ENCODE measurements at places on chromosomes 4 and X.

GRCh38 chr4:6229095-6229494, 28.7 kb upstream of the JAKMIP1 start:
- peak; percentile 52 for DNase-seq

DNA sequence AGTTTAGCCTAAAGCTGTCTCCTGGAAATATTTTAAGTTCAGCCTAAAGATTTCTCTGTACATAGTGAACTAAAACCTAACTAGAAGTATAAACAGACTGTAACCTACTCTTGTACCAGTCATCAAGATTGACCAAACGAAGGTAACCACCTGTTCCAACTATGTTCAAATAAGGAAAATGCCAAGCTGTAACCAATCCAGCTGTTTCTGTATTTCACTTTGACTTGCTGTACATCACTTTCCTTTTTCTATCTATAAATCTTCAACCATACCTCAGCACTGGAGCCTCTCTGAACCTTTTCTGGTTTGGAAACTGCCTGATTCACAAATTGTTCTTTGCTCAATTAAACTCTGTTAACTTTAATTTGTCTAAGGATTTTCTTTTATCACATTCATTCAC, 3.1 kb upstream of the CYSLTR1 start:
- DNase-seq = no peak

- DNase-seq = peak; percentile 66
These were observed 433 bp downstream of the MMAA start for GRCh38 chr4:145619639-145619996.

DNA sequence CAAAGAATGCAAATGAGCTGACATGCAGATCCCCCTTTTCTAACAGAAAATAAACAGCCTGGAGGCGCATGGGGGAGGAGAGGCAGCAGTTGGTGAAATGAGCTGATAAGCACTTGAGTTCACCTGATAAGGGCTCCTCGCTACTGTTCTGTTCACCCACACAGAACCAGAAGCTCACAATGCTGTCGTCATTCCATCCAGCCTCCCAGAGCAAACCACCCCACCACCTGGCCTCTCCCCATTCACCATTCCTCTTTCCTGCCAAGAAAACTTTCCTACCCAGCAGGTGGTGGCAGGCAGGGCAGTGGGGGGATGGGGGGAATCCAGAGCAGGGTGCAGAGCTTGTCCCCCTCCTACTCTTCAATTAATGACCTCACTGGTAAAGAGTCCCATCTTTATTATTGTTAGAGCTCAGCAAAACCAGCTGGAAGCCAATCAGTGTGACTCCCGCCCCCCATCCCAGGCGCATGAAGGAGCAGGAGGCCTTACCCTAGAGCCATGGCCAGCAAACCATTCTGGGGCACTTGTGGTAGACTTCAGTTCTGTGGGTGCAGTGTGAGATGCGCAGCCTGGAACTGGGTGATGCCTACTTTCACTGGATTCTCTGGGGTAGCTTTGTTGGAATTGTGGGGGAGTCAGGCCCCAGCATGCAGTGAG, 350.3 kb downstream of the ZIC3 start:
- DNase-seq = no peak

GRCh38 chr4:167452922-167453430, 218.7 kb upstream of the SPOCK3 start:
- DNase-seq = no peak

- DNase-seq = peak; percentile 48
These were observed 33.1 kb downstream of the FTHL17 start for GRCh38 chrX:31038575-31039326.

DNA sequence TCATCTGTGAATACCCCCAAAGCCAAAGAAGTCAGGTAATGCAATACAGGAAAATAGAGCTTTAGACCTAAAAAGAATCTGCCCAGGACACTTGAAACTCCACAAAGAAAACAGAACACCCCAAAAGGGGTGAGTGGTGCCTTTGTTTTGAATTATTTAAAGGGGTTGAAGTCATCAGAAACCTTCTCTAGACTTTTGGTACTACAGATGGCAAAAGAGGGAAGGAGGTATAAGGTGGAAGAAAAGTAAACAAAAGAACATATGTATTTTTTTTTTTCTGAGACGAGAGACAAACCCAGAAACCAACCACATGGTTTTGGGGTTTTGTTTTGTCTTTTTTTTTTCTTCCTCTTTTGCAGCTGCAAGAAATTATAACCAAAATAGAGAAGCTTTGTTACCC, 1477.8 kb downstream of the C4orf33 start:
- DNase-seq = no peak

GRCh38 chr4:167897116-167897515, 195.2 kb upstream of the ANXA10 start:
- DNase-seq = no peak

- DNase-seq = no peak
These were observed 222.6 kb downstream of the ENOX2 start for GRCh38 chrX:130680164-130681035.

DNA sequence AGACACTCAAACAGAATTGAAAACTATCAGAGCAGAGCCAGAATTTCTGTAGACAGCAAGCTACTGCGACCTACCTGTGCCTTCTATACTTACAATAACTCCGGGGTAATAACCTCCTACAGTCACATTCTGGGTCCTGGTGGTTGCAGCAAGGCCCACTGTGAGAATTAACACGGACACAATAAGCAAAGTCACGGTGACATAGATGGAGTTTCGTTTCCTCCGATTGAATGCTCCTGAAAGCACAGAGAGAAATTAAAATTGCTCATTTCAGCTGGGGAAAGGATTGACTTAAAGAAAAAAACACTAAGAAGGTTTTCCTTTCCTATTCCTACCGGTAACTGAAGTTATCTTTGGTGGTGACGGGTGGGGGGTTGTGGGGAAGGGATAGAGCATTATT, 7.0 kb downstream of the TMEM255A start:
- no peak for DNase-seq

DNA sequence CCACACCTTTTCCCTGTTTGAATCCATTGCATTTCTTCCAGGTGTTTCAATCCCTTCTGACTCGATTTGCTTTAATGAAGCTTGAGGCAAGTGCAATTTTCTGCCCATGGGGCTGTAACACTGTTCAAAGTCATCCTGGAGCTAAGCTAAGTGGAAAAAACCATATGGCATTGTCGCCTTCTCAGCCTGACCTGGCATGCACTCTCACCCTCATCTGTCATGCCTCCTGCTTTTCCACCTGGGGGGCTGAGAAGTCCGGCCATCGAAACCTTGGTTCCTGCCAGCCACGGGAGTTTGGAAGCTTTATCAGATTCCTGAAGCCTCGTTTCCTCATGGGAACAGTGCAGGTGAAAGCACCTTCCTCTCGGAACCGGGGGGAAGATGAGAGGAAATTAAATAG, 38.2 kb downstream of the WFS1 start:
- DNase-seq = no peak

DNA sequence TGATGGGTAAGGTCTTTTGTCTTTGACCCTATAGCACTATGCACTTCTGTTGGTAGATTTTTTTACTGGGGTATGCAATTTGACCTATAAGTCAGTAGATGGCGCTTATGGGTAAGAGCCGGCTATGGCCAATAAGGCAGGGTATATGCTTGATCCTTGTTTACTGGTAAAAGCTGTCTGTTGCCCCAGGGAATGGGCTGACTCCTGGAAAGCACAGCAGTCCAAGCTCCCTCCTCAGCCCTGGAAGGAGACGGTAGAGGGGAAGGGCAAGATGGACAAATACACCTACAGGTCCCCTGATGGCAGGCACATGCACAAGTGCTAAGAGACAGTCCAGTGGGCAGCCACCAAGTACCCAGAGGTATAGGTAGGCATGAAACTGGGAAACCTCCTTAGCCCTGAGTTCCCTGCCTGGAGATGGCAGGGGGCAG, 63.7 kb downstream of the ADAMTS3 start:
- DNase-seq = peak; percentile 28

- DNase-seq = no peak
These were observed 36.4 kb upstream of the OGT start for GRCh38 chrX:71496476-71496875.

DNA sequence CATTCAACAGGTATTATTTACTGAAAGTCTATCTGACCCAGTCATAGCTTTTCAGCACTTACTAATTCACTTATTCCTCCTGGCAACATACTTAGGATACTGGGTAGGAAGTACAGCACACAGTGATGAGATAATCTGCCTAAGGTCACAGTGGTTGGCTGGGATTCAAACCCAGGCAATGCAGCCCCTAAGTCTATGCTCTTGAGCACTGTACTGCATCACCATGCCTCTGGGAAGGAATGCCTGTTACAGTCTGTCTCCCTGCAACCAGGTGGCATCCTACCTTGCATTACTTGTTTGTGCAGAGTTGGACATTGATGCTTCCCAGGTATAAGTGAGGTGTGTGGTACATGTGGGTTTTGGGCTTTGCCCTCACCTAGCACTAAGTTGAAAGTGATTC, 21.5 kb upstream of the LRAT start:
- no peak for DNase-seq

- no peak for DNase-seq
These were observed 1.5 kb downstream of the EREG start for GRCh38 chr4:74366367-74366911.

DNA sequence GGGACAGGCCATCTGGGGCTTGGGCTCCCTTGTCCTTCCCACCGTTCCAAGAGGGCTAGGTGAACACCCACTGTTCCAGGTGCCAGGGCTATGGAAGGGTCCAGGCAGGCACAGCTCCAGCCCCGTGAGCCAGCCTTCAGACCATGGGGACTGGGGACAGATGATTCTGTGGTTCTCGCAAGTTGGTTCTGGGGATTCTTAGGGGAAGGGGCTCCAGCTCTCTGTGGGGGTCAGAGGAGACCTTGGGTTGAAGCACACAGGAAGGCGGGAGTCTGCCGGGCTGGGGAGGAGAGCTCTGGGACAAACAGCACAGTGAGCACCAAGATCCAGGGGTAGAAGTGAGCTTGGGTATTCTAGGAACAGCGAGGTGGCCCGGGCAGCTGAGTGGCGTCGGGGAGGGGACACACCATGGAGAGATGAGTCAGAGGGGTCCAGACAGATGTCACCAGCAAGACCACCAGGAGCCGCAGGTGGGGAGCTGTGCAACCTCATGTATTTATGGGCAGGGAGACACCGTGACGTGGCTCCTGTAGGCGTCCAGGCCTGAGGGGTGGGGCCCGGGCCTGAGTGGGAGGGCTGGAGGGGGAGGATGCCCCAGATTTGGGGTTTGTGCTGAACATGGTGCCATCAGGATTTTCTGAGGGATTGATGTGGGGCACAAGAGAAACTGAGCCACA, 48.8 kb upstream of the HMX1 start:
- DNase-seq = no peak

DNA sequence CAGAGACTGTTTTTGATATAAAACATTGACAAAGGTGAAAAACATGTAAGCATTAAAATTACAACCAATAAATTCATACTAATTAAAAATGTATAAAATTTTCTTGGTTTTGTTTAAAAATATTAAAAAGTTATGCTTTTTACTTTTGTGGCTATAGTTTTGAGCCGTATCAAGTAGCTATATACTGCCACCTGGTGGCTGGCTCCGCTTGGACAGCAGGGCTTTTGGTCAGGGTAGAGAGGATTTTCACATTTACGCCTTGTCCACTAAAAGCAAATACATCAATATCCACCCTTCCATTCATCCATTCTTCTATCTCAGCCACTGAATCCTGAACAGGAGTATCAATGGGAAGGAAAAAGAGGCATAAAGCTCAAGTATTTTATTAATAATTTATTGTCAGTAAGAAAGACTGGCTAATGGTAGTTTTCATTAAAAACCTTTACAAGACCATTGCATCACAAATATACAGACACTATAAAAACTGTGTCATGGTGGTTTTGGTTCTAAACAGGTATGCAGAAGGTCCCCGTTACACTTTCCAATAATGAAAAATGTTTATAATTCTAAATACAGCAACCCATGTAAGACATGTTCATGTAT, 32.1 kb upstream of the MTNR1A start:
- peak; percentile 73 for DNase-seq

GRCh38 chr4:122703868-122704267, 28.6 kb upstream of the BBS12 start:
- DNase-seq = no peak

- no peak for DNase-seq
These were observed 34.9 kb downstream of the ELOVL6 start for GRCh38 chr4:110163327-110164069.

- DNase-seq = no peak
These were observed 233.5 kb downstream of the DCTD start for GRCh38 chr4:182683661-182684060.

DNA sequence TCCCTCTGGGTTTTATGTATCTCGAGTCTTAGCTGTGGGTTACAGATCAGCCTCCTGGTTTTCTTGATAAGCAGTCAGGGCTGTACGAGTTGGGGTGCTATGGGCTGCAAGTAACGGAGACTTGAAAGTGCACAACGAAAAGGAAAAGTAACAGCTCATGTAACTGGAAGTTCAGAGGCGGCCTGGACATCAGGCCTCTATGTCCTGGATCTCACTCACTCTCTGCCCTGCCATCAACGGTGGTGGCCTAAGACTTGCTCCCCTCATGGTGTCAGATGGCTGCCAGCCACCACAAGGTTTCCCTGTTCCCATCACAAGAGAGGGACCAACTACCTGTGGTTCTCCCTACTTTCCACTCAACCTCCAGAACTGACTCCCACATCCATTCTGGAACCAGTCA, 4.8 kb downstream of the PPP2R2C start:
- DNase-seq = no peak

DNA sequence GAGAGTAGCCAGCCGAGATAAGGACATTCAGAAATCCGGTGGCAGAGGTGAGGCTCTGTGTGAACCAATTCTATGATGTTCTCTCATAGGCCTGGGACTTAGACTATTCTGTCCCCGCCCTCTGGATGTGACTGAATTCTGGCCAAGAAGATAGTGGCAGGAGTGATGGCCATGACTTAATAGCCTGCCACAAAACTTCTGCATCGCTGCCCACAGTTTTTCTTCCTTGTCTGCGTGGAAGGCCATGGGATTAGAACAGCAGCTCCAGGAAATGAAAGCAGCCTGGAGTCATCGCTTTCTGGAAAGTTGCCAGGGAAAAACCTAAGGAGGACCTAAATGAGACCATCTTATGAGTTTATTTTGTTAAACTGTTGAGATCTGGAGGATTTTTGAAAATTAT, 134.7 kb downstream of the F11 start:
- no peak for DNase-seq

- no peak for DNase-seq
These were observed 2548.3 kb downstream of the ARAP2 start for GRCh38 chr4:33696041-33696440.

DNA sequence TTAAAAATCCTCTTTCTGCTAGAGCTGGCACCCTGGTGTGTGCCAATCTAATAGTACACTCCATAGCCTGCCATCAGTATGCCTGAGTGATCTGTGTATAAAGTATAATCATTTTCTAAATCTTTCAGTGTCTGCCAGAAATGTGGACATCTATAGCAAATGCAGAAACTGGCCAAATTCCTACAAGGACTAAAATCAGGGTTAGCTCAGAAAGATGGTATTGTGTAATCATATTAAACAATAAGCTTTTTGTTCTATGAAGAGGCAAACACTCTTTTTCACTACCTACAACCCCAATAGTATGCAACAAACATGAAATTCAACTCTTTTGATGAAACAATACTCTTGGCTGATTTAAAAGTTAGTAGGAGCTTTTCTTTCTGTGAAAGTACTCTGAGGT, 7.7 kb upstream of the TXLNG start:
- no peak for DNase-seq

All from femur (tissue), 1 donor.